Heart left ventricle (tissue), 16 donors: ENCODE measurements at places on chromosomes 2 and 18. TPM values are rescaled to one million over a fixed set of nuclear protein-coding genes. Genes with fewer than 3 reads are reported as not detected.
A peak's percentile ranks its signal among the peaks of the same experiment; 100 is the strongest.

DNA sequence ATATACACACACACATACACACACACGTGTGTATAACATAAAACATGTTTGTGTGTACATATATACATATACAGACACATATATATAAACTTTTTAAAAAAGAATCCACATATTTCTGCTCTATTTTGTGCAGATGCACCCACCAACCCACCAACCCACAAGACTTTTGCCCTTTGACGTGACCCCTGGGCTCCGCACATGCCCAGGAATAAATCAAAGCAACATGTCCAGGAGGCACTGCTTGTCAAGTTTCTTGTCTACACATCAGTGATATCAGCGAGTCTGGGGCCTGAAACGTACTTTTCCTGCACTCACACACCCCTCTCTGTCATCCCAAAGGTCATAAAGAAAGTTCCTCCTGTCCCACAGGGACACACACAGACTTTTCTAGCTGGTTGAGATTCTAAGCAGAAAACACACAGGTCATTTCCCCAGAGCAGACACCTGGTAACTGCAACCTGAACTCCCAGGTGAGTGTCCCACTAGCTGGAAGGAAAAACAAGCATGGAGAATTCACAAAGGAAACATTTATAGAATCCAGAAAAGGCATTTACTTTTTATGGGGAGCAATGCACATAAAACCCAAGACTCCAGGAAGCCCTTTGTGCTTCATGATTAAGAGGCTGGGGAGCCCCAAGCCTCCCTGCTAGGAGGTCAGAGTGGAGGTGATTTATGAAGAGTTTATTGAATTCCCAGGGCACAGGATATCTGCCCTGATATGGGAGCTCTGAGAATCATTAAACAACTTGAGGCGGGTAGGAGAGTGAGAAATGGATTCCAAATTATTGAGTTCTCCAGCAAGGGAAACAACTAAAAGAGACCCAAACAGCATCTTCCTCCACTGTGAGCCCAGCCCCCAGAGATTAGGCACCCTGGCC is 211.6 kb downstream of the MGAT5 start:
- no peak for DNase-seq

DNA sequence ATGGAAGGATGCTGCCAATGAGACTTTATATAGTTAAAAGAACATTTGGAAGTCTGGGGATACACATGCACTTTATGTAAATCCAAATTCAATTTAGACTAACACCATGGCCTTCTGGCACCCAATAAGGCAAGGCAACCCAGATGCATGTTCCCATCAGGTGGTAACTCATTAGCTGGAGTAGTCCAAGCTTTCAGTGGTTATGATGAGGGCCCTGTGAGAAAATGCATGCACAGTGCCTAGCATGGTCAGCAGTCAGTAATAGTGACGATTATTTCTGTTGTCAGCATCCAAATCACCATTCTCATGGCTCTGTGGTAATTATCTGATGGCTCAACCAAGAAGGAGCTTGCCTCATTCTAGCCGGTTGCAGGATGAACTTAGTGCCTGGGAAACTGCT is 70.3 kb upstream of the CTLA4 start:
- no peak for DNase-seq

The NTSR2 gene
- total RNA-seq, result not detected

The SERPINB7 gene
- total RNA-seq, result 1.4 TPM

GRCh38 chr2:120898961-120899750 is 163.5 kb downstream of the GLI2 start:
- no peak for DNase-seq

The TTL gene
- total RNA-seq, result 51.3 TPM

DNA sequence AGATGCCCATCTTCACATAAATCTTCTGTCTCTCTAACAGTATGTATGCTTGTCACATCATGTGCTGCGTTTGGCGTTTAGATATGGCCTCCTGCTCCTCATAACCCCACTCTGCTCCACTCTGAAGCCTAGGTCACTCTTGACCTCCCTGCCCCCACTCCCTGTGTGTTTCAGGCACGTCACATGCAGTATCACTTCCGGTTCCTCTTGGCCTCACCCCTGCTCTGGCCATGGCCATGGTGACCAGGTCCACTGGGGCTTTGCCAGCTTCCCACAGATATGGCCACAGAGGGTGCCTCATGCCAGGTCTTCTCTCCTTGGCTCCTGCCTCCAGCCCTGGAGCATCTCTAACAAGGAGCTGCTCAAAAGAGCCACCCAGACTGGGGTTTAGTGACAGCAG is 160.0 kb downstream of the RNF152 start:
- DNase-seq, result no peak

GRCh38 chr2:98123286-98123685 is 36.3 kb downstream of the VWA3B start:
- DNase-seq, result no peak

The ANO7 gene
- 1.1 TPM for total RNA-seq

GRCh38 chr2:195656859-195657633 is at the start of gene SLC39A10:
Gene SLC39A10, plus strand, starts transcription at chr2:195657226. Its CDS starts 22,817 bp downstream, at chr2:195680043.
- DNase-seq, result peak; percentile 97

The PLEKHH2 gene
- 0.83 TPM for total RNA-seq
